ENCODE measurements at places on chromosomes 1 and 21. TPM values are rescaled to one million over a fixed set of nuclear protein-coding genes. Genes with fewer than 3 reads are reported as not detected.

GRCh38 chr1:91697861-91698260 lies 188.1 kb downstream of the TGFBR3 start:
- peak; percentile 23 for DNase-seq

DNA sequence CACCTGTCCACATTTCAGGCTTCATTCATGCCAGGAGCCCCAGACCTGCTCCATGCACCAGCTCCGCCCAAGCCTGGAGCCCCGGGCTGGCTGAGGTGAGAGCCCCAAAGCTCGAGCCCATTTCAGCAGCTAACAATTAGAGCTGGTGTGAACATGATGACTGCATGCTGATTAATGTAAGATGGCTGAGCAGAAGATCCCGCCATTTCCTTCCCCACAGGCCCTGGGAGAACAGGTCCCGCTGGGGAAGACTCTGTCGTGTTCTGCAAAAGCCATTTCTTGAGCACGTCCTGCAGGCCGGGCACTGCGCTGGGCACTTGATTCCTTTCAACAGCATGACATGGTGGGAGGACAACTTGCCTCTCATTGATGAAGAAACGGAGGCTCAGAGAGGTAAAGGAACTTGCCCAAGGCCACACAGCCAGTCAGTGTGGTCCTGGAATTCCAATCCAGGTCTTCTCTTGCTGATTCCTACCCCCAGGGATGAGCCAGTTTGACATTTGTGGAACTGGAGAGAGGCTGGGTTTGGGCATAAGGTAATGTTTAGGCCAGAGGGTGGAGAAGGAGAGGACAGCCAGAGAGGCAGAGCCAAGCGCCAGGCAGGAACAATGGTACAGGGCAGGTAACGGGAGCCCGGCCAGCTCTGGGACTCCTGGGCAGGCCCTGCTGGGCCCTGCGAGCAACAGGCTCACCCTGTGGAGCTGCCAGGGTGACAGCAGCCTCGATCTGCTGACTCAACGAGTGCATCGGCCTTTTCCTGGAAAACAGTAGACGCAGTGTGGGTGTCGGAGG lies 28.1 kb upstream of the EPHA2 start:
- peak; percentile 64 for DNase-seq

DNA sequence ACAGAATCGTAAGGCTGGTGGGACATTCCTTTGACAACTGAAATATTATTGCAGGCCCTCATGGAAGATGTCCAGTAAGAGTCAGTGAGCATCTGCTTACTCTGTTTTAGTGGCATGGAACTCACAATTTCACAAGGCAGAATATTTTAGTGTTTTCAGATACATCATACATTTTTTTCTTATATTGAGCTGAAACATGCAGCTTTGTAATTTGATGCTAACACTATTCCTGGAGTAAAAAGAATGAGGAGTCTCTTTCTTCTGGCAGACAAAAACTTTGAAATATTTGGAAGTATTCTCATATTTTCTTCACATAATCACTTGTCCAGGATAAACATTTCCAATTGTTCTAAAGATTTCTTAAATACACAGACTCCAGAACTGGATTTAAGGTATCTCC lies 17.7 kb downstream of the CLDN17 start:
- DNase-seq = no peak

GRCh38 chr1:110387048-110387754 lies 3.6 kb downstream of the SLC16A4 start:
- DNase-seq = no peak

DNA sequence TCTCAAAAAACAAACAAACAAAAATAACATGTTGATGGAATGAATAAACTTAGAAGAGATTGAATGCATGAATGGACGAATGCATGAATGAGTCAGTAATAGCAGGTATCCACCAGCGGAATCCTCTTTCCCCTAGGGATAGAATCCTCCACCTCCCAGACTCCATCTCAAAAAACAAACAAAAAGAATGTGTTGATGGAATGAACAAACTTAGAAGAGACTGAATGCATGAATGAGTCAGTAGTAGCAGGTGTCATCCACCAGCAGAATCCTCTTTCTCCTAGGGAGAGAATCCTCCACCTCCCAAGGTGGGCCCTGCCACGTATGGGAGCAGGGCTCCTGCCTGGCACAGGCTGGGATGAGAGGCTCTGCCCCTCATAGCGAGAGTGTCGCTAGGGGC lies 26.8 kb upstream of the RNF19B start:
- DNase-seq = peak; percentile 78

The ASPM gene
- total RNA-seq = 0.77 TPM

The RHBG gene
- under 0.01 TPM for total RNA-seq

GRCh38 chr1:227321035-227321434 lies 2.7 kb upstream of the CDC42BPA start:
- DNase-seq = no peak

The COL8A2 gene
- total RNA-seq = 3.3 TPM

- DNase-seq = no peak
These were observed 22.8 kb downstream of the SLC9A1 start for GRCh38 chr1:27132147-27132546.

DNA sequence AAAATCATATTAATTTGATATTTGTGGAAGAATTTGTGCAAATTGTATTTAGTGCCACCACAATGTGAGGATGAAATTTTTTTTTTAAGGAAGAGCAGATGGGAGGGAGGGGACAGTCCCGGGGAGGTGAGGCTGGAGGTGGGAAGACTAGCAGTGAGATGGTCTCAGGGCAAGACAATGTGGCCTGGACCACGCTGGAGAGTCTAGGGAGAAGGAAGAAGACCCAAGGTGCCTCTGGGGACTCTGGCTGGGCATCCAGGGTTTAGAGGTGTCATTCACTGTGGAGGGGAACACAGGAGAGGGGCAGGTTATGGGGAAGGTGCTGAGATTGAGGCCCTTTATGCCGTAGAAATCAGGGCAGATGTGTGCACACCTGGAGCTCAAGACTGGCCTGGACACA lies 10.3 kb upstream of the THEMIS2 start:
- DNase-seq = no peak

- no peak for DNase-seq
These were observed 54.0 kb downstream of the COLGALT2 start for GRCh38 chr1:183983371-183984105.

The HNRNPU gene
- total RNA-seq = 495 TPM

DNA sequence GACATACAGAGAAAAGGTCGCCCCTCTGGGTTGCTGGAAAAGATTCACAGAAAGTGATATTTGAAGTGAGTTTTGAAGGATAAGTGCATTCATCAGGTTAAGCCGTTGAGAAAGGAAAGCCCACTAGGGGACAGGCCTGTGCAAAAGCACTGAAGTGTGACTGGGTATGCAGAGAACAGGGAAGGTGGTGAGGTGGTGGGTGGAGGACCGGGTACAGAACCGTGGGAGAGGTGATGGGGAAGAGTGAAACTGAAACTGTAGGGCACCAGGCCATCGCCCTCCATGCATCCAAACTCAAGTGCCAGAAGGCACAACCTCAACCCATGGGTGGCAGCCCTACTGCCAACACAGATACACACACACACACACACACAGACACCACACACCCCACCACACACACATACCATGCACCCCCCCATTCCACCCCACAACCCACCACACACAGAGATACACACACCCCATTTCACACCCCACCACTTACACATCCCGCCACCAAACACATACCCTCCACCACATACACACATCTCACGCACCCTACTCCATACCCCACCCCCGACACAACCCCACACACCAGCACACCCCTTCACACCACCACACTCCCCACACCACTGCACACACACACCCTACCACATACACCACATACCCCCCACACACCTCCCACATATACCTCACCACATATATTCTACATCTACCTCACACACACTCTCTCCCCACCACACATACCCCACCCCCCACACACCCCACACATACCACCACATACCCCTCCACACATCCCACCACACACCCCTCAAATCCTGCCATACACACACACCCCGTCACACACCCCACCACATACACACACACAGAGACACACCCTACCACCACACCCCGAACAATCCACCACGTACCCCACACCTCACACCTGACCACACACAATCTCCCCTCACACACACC lies 59.0 kb downstream of the TSEN15 start:
- DNase-seq = no peak

DNA sequence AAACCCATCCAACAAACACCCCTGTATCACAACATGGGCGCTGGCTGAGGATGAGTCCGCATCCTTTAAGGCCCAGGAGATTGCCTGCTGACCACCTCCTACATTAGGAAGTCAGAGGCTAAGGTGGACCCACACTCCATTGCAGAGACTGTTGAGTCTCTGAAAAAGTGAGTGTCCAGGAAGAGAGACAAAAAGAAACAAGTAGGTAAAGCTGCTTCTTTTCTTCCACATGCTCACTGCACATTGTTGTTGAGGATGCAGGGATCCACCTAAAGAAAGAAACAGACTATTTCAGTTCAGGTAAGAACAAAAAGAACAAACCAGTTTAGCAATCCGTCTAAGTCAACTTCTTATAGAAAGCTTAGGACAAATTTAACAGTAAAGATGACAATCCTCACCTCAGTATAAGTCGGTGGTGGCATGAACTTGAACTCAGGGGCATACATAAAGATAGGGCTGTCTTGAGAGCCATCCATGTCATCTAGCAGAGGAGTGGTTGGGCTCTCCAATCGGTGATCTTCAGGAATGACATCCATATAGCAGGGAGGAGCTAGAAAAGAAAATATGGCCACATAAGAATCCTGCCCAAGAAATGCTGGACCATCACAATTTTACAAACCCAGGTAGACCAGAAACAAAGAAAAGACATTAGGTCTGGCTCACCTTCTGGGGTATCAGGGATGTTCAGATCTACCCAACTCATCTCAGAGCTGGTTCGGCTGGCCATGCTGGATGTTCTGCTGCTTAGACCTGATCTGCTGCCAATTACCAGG lies 2.6 kb downstream of the TXNIP start:
- DNase-seq = no peak

- no peak for DNase-seq
These were observed 201.0 kb downstream of the S1PR1 start for GRCh38 chr1:101437800-101438199.

DNA sequence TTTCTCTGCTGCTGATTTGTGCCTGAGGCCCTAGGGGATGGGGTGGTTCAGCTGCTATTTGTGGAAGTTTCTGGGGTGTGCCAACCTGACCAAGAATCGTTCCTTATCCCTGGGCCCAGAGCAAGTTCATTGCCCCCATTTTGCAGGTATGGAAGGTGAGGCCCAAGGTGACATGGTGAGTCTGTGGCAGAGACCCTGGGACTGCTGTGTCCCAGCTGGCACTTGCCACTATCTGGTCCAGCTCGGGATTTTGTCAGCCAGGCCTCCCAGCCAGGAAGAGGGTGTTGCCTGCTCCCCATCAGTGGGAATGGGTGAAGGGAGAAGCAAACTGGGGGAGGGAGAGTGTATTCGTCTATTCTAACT lies 18.9 kb upstream of the LRP8 start:
- DNase-seq = no peak

- DNase-seq = peak; percentile 99
These were observed 9.8 kb upstream of the PRSS38 start for GRCh38 chr1:227805606-227806197.

The LGR6 gene
- total RNA-seq = not detected

DNA sequence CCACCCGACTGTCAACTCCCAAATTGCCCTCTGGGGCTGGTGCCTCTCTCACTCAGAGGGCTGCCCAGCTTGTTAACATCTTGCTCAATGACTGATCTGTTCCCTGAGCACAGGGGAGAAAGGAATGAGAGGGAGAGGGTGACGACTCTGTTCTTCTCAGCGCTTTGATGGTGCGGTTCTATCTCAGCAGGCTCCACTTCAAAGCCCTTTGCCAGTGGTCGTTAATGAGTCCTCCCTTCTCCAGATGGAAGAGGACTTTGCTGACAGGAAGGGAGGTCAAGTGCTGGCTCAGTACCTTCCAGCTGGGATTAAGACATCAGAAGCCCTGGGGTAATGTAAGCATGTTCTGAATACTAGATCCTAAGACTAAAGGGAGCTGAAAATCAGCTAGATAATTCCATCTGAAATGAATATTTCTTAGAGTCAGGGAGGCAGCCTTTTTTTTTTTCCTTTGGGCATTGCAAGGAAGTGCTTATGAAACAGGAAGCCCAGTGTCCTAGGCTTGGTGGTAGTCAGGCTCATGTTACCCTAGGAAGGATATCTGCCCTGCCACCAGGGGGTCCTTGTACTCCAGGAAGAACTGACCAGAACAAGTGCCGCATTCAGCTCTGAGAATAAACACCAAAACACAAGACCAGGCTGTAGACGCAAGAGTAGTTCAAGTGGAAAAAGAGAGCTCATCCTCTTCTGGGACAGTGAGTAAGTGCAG lies 4.7 kb downstream of the FMOD start:
- DNase-seq = no peak

DNA sequence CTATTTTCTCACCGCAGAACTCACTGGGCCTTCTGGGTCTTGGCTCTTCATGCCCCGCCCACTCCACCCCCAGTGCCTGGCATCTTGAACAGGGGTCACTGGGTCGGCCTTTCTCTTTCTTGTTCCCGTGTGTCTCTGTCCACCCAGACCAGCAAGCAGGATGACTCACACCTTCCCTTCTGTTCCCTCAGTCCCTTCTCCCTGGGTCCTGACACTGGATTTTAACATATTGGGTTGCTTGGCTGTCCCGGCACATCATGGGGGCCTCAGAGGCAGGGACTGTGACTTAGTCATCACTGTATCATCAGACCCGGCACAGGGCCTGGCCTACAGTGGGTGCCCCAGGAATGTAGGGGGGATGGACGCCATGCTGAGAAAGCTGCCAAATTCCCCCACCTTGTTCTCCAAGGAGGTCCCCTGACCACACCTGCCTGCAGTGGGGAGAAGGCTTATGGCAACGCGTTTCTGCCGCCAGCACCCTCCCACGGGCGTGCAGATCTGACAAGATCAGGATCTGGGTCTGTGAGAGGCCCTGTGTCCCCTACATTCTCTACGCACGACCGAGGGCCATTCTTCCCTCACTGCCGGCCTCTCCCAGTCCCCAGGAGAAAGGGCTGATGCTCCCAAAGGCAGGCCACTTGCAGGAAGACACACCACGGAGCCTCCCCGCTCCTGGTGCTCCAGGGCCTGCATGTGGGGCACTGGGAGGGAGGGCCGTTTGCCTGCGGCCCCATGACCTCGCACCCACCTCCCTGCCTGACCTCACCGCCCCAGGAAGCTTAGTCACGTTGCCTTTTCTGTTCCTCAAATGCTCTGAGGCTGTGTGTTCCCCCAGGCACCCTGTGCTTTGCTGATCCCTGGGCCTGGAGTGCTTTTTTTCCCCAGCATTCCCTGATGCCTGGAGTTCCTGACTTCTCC lies 157.2 kb upstream of the TMEM51 start:
- peak; percentile 4 for DNase-seq

The CD1B gene
- not detected for total RNA-seq

The SLC45A1 gene
- 0.26 TPM for total RNA-seq

The BGLAP gene
- total RNA-seq = not detected
